ENCODE measurements at places on chromosomes 12 and 14.

DNA sequence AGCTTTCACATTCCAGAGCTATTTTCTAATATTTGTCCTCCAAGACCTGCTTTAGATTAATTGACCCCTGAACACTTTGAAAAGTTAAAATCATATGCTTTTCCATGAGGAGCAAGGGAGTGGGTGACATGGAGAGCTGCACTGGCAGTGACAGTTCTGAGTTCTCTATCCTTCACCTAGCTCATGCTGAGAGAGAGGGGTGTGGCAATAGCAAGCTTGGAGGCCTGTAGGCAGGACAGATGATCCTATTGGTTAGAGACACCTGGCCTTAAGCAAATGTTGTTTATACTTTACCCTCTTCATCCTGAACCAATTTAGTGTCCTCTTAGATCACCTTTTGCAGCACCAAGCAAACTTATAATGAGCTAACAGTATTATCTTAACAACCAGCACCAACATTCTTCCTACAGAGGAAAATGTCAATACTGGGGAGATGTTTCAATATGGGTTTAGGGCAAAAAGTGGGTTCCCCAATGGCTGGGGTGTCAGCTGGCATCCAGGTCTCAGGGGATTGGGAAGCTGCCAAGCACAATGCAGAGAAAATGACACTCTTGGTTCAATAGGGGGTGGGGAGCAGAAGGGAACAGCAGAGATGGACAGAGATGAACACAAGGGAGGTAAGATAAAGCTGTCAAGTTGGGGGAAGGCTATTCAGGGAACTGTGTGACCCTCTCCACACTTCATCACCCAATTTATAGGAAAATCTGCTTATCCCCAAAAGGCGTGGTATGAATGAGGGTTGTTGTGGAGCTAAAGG, 37.0 kb upstream of the PPM1H start:
- DNase-seq: no peak

DNA sequence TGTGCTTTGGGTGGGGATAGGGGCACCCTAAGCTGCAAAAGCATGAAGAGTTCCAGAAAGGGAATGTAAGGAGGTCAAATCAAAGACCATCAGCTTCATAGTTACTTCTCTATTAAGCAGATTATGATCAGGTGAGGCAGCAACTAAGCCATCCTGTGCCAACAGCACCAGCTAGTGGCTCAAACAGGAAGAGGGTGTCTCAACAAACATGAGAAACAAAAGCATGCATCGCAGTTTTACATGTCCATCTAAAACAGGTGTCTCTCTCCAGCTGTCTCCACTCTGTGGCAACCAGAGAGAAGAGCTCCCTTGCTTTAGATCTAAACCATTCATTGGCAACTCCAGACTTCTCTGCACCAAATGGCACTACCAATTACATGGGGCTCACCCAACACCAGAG, 52.9 kb downstream of the ACTN1 start:
- no peak for DNase-seq

DNA sequence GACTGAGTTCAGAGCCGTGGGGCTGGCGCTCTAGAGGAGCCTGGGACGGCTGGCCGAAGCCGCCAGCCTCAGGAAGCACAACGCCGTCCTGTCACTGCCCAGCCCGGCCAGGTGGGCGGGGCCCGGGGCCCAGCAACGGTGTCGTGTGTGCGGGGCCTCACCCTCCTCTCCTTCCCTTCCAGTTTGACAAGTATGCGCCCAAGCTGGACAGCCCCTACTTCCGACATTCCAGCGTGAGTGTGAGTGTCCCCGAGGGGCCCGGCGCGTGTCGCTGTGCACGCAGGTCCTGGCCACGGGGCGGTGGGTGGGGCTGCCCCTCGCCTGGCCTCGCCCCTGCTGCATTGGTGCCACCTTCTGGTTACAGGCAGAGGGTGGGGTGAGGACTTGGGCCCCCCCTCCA, 38.3 kb downstream of the LRCOL1 start:
- no peak for DNase-seq

DNA sequence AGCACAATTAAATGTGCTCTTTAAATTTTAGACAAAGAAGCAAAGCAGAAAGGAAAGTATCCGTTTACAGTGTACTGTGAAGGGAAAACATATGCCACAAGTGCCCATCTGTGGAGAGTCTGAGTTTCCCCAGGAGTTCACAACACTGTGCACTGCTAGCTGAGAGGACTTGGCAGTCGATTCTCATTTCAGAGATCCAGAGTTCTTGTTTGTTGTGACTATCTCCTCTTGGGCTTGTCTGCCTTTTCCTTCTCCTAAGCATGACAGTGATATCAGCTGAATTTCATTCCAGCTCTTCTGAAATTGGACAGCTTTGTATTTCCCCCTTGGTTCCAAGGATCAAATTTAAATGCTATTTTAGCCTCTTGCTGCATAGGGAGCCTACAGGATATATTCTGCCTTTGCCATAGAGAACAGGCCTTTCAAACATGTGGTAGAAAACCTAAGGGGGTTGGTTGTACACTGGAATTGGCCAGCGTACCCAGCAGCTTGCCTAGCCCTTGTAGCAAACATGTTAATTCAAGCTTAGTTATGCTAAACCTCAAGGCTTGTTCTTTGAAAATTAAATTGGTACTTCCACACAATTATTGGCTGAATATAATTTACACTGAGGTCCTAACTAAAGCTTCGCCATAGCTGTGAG, 259.2 kb upstream of the NOVA1 start:
- no peak for DNase-seq

DNA sequence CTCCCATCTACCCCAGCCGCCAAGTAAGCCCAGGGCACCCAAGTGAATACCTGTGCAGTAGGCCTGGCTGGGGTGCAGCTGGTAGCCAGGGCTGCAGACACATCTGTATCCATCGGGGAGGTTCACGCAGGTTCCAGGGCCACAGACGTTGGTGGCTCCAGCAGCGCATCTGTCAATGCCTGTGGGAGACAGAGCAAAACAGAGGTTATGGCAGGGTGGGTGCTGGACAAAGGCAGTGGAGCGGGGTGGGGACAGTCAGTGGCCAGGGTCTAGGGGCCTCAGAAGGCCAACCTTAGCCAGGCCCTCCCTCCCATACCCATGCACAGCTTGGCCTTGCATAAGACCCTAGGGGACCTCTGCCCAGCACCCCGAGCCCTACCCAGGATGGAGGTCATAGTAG, 29.2 kb downstream of the ISCA2 start:
- no peak for DNase-seq

- DNase-seq: no peak
Observed at GRCh38 chr12:53967421-53967925, 5.5 kb upstream of the HOXC11 start.

GRCh38 chr12:122862110-122862634, 26.9 kb downstream of the HIP1R start:
- no peak for DNase-seq

- DNase-seq: no peak
Observed at GRCh38 chr14:24673534-24674203, 39.7 kb upstream of the GZMB start.

DNA sequence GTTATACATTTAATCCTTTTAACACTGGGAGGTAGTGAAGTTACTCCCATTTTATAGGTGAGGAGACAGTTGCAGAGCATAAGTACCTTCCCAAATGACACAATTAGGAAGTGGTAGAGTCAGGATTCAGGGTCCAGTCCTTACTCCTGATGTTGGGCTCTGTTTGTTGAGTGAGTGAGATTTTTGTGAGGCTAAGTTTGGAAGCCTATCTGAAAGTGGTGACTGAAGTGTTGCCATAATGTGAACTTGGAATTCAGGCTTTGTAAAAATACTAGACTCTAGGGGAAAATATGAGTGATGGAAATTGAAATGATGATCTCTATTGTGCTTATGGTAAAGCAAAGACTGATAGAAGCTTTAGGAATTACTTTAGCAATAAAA, 2.2 kb downstream of the NUDT4 start:
- no peak for DNase-seq

- no peak for DNase-seq
Observed at GRCh38 chr12:50397117-50397650, 775 bp upstream of the FAM186A start.

DNA sequence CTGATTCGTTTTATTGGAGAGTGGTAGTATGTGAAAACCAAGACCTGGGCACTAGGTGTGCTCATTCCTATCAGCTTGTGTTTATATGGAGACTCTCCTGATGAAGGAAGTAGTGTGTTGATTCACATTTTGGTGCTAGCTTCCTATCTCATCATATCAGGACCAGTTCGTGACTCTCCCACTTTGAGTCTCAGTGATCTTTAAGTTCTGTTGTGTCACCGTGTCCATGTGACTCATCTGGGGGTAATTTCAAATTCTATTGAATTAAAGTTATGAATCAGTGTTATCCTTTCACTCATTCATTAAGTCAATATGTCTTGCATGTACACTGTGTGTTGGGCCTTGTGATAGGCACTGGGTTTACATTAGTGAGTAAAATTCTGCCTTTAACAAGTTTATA, 180.2 kb downstream of the CACNA1C start:
- no peak for DNase-seq

DNA sequence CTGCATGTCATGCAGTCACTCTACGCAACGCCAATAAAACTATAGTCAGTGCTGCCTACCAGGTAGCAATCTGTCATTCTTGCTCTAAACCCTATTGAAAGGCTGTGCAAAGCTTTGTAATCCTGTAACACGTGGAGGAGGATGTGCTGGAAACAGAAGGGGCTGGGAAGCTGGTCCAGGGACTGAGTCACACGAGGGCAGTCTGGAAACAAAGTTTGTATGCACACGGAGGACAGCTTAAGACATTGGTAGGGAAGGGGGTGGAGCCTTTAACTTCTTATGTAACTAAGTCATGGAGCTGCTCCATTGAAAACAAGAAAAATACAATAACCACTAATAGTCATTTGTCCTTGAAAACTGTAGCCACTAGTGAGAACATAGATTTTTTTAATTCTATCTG, 128.0 kb downstream of the BCAT1 start:
- DNase-seq: no peak

GRCh38 chr12:56129942-56130495, 2.0 kb downstream of the ESYT1 start:
- DNase-seq: no peak

DNA sequence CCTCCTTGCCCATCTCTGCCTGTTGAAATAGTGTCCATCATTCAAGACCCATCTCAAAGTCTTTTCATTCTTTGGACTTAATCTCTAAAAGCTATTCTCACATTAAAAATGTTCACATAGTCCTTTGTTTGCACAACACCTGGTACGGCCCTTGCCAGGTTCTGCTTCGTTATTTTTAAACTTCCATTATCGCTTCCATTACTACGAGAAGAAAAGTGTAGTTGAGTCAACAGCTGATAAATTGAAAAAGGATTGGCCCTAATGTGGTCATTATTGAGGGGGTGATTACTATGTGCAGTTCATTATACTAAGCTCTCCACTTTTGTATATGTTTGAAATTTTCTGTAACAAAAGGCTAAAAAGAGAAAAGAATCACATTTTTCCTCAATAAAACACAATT, 17.8 kb downstream of the KCNJ8 start:
- no peak for DNase-seq

DNA sequence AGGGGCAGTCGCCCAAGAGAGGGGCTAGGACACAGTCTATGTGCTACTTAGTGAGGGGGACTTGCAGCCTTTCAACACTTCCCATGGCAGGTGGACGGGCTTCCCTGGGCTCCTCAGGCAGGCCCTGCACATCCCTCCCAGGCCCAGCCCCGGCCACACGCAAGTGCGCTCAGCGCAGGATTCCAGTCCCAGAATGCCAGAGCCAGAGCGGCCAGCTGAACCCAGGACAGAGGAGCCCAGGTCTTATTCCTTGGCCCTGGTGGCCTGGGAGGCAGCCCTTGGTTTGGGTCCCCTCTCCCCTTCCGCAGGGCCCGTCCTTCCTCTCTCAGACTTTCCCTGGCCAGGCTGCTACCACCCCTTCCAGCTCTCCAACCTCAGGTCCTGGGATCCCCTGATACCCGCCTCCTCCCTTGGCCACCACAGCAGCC, 12.0 kb downstream of the DLK1 start:
- DNase-seq: no peak

DNA sequence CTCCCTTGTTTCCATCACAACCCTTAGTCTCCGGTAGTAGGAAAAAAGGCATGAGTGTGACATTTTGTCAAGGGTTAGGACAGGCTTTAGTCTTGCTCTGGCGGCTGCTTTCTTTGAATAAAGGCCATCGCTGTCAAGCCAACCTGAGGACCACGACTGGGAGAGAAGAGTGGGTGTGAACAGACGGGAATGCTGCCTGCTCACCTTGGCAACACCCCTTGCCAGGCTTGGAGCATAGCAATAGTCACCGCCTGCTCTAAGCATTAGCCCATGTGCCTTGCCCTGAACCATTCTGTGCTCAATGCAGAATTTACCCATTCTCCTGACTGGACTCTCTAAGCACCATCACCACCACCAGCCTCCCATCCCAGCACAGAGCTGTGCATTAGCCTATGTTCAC, 36.2 kb downstream of the SPTB start:
- DNase-seq: no peak

DNA sequence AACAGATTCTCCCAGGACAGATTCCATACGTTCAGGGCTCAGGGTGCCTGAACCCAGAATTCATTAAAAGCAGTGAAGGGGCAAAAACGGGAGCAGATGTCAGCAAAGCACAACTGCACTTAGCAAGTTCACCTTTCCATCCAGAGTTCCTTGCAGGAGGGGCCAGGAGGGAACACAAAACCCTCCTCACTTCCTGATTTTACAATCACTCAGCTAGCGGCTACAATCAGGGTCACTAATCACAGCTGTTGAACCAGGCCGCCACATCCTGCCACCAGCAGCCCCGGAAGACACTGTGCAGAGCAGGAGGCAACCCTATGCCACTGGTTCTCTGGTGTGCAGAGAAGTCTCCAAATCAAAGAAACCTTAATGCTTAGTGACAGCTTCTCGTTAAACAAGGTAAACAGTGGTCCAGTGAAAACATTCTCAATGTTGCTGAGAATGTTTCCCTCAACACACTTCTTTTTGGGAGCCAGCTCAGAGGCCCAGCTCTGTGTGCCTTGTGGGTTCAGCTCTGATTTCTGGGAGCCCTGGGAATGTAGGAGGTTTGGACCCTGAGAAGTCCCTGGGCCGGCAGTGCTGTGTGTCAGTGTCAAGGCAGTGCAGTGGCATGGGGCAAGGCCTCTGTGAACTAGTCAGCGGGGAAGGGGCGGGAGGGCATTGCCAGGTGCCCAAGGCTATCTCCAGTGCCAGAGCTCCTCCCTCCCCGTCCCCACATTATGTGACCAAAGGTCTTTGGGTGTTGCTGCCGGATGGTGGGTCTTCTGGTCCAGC, 54.5 kb downstream of the VCPKMT start:
- no peak for DNase-seq

DNA sequence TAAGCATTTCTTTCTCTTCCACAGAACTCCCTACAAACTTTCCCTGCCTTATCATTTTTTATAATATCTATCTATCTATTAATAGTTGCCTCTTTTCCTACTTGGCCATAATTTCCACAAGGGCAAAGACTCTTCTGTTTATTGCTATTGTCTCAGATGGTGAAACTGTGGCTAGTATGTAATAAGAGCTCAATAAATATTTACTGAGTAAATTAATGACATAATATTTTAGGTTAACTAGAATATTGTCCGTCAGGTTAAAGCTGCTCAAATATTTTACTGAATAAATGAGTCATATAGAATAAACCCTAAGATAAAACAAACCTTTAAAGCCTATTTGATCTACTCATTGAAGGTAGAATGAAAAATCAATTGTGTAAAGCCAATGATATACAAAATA, 240.5 kb downstream of the PPFIA2 start:
- DNase-seq: no peak
